NCI-H510A (cell line): ENCODE measurements at places on chromosomes 12 and 14.
A peak's percentile ranks its signal among the peaks of the same experiment; 100 is the strongest.

GRCh38 chr14:79649856-79650255 lies 561.4 kb downstream of the DIO2 start:
- no peak for DNase-seq

DNA sequence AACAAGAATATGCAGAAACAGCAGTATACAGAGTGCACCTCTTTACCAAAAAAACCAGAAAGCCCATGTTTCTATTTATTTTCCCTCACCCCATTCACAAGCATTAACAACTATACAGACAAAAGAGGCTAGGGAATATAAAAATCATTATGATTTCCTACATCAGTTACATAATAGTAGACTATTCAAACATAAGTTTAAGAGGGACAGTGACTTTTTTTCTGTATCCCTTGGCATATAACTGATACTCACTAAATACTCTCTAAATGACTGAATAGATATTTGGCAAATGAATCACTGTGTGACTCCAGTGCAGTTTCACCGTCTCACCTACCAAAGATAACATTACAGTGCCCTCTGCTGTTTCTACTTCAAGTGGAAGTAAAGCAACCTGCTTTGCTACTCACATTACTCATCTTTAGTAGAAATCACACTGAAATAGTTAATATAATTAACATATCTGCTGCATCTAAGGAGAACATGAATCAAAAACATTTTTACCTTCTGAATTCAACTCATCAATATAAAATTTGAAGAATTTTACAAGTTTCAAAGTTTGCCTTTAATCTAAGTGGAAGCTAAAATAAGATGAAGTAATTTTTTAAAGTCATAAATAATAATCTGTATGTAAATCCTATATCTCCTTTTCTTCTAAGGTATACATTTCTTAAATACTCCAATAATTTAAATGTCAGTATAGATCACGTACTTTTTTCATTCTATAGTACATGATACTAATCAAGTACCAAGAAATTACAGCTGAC lies 103.8 kb downstream of the OSBPL8 start:
- peak; percentile 22 for DNase-seq

- no peak for DNase-seq
These were observed 52.3 kb downstream of the KCNK10 start for GRCh38 chr14:88270776-88271175.

DNA sequence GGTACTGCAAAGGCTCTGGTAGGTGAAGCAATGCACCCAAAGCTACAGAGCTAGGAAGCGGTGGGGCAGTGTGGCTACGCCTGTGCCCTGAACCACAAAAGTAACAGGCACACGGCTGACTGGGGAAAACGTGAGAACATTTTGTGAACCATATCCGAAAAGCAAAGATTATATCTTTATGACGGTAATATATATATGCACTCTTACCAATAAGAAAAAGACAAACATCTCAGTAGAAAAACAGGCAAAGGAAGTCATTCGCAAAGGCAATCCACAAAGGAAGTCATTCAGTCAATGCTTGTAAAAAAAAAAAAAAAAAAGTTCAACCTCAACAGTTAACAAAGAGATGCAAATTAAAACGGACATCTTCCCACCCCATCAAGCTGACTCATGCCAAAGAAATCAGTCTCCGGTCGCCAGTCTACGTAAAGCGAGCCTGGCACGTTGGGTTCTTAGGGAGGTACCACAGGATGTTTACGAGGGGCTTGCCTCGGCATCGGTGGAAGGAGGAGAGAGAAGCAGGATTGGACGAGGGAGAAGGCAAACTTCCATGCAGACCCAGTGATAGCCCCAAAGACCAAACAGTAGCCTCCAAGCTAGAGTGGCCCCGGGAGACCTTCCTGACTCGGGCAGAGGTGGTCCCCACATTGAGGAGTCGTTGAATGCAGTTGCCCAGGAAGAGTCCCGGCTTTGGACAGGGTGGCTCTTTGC lies 39.4 kb upstream of the PPP2R5C start:
- DNase-seq = no peak

DNA sequence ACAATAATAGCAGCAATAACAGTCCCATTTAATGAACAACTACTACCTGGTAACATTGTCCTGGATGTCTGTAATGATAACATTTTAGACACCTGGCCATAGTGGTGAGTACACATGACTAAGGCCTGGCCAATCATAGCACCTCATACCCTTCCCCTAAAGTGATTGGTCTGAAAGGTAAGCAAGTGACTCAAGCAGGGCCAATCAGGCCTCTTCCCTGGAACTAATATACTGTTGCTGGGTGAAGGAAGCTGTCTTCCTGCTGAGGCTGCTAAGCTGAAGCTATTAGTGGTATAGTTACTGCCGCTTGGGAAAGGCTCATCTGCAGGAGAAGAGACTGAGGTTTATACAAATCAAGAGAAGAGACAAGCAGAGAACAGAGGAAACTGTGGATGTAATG lies 18.7 kb upstream of the NOS1 start:
- DNase-seq = no peak

- DNase-seq = no peak
These were observed 980.1 kb downstream of the NRXN3 start for GRCh38 chr14:79150226-79150625.

DNA sequence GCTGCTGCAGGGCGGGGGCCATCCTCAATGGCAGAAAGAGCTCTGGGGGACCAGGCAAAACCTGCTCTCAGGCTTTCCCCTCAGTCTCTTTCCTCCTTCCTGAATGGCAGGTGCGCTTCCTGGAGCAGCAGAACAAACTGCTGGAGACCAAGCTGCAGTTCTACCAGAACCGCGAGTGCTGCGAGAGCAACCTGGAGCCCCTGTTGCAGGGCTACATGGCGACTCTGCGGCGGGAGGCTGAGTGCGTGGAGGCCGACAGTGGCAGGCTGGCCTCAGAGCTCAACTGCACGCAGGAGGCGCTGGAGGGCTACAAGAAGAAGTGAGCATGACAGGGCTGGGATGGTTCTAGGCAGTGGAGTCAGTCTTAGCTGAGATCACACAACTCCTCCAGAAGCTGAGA lies 22.9 kb upstream of the KRT83 start:
- DNase-seq = no peak

DNA sequence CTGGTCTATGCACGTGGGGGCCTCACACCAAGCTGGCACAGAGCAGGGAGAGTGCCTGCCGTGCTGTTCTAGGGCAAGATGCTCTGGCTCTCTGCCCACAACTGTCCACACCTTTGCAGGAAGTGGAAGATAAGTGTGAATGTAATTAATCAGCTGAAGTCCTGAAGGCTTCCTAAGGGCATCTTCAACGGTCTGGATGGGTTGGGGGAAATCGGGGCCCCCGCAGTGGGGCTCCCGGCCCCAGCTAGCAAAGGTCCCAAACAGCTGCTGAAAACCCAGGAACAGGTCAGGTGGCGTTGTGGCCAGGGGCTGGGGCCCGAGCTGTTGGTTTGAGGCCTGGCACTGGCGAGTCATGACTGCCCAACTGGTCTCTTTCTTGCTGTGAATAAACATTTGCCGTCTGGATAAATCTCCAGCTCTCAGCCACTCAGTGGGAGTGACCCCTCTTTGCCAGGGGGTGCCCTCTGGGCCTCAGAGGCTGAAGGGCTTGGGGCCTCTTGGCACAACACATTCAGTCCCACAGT lies 6.7 kb upstream of the SLC25A29 start:
- DNase-seq = no peak

DNA sequence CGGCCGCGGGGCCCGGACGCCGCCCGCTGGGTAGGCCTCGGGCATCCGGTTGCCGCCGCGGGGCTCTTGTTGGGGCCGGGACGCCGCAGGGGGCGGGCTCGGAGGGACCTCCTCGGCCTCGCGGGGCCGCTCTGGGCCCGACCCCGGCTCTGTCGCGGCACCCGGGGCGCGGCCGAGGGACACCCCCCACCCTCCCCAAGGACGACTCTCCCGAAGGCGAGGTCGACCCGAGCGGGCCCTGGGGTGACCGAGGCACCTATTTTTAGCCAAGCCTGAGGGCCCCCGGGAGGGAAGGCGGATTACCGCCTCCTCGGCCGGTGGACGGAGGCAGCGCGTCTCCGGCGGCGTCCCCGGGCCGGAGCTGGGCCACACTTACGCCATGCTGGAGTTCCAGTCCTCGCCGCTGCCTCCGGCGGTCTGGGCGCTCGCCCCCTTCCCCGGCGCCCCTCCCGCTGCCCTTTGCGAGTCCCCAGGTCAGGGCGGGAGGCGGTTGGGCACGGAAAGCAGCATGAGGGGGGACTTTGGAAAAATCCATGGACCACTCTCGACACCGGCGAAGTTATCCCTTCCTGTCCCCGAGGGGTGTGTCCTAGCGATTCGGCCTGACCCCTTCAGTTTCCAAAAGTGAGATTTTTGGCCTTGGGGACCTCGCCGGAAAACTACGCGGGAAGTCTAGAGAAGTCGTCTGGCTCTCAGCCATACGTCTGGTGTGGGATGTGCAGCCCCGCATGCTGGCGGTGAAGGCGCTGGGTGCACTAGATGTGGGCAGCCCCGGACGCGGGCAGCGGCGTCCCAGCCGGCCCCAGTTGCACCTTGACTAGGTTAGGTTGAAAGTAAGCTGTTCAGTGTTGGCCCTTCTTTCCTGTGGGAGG lies 699 bp downstream of the KTN1 start:
- DNase-seq = no peak

DNA sequence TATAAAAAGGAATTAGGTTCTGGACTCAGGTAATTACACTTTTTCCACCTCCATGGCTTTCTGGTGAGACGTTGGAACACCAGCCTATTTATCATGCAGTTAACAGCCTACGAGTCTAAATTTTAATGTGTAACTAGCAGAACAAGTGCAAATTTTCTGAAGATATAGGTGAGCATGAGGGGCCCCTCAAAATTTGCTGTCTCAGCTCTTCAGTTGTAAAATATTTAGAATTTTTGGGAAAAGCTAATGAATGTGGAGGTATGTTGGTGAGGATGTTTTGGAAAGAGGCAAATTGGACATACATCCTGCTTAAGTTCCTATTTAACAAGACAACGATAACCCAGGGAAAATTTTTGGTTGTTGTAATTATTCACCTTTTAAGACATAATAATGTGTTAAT lies 25.3 kb upstream of the BCAT1 start:
- no peak for DNase-seq

GRCh38 chr12:63276537-63277365 lies 125.8 kb upstream of the AVPR1A start:
- peak; percentile 8 for DNase-seq

GRCh38 chr12:41802803-41803202 lies 341.9 kb downstream of the GXYLT1 start:
- DNase-seq = no peak

DNA sequence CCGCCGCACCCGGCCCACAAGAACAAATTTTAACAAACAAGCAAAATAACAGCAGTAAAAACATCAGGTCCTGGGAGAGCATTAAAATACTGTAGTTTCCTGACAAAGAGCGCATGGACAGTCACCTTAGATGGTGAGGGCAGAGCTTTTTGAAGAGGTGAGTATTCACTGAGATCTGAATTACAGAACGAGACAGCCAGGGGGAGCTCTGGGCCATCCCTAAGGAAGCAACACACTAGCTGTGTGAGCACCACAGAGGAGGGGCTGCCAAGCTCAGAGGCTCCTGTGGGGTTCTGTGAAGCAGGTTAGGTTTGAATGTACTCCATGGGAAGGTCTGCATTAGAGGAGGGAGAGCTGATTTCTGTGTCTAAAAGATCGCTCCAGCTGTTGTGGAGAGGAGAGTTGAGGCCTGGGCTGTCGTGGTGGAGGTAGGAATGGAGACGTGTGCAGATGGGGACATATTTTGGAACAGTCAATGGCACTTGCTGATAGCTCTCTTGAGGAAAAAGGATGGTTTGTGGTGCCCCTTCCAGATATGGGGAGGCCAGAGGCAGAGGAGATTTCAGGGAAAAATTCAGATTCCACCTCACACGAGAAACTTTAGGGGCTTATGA lies 72.9 kb downstream of the TRAFD1 start:
- DNase-seq = peak; percentile 20

DNA sequence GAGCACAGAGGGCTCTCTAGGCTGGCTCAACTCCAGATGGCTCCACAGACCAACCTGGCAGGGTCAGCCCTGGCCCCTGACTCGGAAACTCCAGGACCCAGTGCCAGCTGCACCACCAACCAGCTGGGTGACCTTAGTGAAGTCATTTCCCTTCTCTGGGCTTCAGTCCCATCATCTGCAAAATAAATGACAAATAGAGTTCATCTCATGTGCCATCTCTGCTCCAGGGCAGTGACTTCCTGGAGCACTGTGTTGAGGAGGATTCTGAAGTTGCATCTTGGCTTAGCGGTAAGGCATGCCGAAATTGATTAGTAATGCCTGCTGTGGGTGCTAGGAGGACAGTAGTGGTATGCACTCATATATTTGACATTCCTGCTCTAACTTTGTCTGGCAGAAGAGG lies 31.5 kb downstream of the DTX1 start:
- no peak for DNase-seq

DNA sequence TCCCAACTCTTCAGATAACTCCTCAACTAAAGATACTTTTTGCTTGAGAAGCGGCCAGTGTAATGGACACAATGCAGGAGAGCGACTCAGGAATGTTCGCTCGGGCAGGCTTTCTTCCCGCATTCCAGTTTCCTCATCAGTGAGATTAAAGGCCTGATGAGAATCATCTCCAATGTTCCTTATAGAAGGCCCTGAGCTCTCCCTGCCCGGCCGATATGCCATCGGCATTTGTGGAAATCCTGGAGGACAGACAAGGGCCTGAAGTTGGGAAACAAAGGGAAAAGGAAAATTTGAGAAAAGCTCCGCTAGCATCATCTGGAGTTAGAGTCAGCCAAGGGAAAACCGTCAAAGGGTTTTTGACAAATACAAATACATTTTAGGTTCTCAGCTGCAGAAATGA lies 38.0 kb upstream of the FOXN3 start:
- no peak for DNase-seq

GRCh38 chr14:37512173-37512572 lies 82.9 kb downstream of the FOXA1 start:
- no peak for DNase-seq

- DNase-seq = no peak
These were observed 419.6 kb downstream of the MED13L start for GRCh38 chr12:115857923-115858322.

DNA sequence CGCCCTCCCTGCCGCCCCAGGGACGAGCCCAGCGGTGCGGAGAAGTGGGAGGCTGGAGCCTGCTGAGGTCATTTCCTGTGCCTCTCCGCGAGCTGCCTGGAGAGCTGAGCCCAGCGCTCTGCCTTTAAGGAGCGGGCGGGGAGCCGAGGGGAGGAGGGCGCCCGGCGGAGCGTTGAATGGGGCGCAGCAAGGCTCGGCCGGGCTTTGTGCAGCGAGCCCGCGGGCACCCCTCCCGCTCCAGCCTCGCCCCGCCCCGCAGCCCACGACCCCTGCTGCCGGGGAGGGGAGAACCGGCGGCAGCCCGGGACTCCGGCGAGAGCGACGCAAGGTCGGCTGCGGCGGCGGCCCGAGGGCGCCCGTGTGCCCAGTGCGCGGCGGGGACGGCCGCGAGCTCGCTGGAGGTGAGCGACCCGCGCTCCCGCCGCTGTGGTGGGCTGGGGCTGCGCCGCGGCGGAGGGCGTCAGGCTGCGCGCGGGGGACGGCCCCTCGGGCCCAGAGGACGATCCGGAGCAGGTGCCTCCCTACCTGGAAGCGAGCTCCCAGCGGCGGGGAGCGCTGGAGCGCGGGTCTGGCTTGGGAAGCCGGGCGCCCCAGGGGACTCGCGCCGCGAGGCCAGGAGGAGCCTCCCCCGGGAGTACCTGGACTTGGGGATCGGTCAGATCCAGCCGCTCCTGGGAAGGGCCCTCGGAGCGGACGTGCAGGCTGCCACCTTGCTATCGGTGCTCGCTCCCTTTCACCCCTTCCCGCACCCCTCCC lies at the start of gene PLEKHH1:
PLEKHH1 (plus strand) TSS at position 293 of the 756 bp plus-strand sequence. CDS start 8,578 bp downstream, outside the sequence.
- DNase-seq = peak; percentile 84
